ENCODE measurements at places on chromosomes 3 and 15. TPM values are rescaled to one million over a fixed set of nuclear protein-coding genes. Genes with fewer than 3 reads are reported as not detected.

Gene GOLGA8T
- not detected for total RNA-seq

Gene SLC27A2
- total RNA-seq, result 6.0 TPM

Gene PPP1R14D
- total RNA-seq, result not detected

Gene HYAL2
- total RNA-seq, result 123 TPM

DNA sequence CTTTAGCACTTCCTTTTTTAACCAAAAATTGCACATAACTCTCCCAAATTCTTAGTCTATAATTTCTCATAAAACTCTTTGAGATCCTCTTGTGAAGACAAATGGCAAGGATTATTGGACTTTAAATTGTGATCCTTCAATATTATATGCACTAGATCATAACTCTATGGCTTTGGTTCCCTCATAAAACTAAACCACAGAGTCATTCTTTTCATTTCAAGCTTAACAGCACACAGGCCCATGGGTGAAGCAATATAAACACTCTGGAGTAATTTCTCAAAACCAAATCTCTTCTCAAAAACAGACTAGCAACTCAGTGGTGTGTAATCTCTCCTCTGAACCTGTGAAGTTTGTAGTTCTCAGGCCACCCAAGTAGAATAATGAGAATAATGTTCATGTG, 171.0 kb upstream of the NECTIN3 start:
- DNase-seq, result no peak

DNA sequence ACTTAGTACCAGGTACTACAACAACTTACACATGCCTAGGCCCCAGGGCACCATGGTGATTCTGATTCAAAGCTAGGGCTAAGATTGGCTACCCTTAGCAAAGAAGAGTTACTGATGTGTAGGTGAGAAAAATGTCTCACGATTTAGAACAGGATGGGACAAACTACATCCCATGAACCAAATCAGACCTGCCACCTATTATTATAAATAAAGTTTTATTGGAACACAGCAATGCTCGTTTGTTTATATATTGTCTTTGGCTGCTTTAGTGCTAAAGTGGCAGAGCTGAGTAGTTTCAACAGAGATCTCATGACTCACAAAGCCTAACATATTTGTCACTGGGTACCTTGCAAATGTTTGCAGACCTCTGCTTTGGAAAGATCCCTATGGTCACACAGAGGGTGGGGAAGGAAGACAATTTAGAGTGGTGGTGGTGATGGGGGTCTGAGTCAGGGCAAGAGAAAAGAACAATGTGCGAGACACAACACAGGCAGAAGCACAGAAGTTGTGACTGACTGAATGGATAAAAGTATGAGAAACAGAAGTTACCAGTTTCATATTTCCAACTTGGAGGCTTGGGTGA, 770.6 kb upstream of the CFAP20DC start:
- DNase-seq, result no peak

- no peak for DNase-seq
Observed at GRCh38 chr15:98791046-98791701, 142.8 kb downstream of the IGF1R start.

DNA sequence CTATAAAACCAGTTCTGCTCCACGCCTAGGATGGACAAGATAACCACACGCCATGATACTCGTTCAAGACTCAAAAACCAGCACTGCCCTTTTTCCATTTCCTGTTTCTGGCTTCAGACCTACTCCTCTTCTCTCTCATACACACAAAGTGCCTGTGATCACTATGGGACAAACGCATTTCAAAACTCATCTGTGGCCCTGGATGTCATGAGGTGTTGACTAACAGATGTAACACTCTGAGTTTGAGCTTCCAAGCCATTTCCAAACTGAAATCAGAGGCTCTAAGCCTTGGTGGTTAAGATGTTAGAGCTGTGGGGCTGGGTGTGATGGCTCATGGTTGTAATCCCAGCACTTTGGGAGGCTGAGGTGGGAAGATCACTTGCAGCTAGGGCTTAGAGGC, 55.7 kb upstream of the LMOD3 start:
- DNase-seq, result no peak

GRCh38 chr3:23303601-23304217, 100.6 kb downstream of the UBE2E2 start:
- no peak for DNase-seq

GRCh38 chr15:53872410-53872809, 105.8 kb upstream of the UNC13C start:
- no peak for DNase-seq

All from epithelial cell of proximal tubule (primary cell).